ENCODE measurements at places on chromosomes 11 and 22.

- no peak for DNase-seq
Measured at GRCh38 chr22:37309211-37310074, 27.1 kb downstream of the CYTH4 start.

DNA sequence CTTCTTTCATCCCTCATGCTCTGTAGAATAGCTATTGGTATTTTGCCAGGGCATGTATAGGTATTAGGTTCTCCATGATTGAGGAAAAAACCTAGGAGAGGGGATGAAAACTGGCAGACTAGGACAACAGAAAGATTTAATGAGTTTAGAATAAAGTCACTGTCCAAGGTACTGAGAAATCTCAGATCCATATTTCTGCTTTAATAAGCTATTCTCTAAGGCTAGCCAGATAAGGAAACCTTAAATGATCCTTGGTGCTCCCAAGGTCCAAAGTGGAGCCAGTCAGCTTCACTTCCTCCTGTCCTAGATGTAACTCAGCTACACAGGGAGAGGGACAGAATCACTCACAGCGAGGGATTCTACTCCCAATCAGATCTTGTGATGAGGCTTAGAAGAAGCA is 13.7 kb upstream of the CSNK2A3 start:
- DNase-seq, result no peak

GRCh38 chr11:133984828-133985227 is 28.1 kb upstream of the IGSF9B start:
- no peak for DNase-seq

GRCh38 chr22:19495562-19496323 is 16.0 kb downstream of the CDC45 start:
- DNase-seq, result no peak

DNA sequence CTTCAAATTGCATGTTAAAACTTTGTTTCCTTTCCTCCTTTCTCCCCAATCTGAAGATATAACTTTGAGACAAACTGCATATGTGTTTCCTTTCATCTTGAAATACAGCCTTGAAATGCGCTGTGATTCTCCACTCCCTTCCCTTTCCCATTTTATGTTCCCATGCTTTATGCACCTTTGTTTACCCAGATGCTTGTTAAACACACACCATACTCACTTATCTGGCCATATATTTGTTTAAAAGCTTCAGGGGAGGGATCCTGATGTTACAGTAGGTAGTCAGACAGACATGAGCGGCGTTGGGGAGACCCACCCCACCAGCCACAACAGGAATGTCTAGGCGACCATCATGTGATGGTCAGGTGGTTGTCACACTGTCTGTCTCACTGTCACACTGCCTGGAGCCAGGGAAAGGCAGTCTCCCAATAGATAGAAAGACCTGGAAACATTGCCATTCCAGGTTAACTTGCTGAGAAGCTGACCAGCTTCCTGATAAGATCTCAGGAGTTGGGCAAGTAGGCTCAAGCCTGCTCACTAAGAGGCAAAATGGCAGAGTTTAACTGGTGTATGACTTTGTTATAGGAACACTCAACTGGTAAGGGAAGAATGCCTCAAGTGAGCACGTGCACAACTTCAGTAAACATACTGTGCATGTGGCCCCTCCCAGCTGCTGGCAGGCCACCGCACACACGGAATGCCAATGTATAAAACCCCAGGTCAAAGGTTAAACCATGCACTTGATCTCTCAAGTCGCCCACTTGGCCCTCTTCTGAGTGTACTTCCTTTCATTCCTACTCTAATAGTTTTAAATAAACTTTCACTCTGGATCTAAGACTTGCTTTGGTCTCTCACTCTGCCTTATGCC is 23.5 kb upstream of the MSANTD2 start:
- no peak for DNase-seq

GRCh38 chr11:70433966-70434812 is 35.9 kb downstream of the CTTN start:
- no peak for DNase-seq

DNA sequence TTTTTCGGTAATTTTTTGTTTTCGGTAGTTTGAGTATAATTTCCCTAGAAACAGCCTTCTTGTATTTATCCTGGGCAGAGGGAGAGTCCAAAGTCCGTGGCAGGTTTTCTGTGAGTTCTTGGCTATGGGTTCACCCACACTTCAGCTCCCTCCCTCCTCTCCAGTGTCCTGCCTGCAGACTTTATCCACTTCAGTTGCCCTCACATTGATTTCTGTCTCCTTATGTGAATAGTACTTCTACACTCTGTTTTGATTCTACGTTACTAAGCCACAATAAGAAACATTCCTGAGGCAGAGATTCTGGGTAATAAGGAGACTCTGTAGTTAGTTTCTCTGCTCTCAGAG is 868.6 kb downstream of the METTL15 start:
- no peak for DNase-seq

DNA sequence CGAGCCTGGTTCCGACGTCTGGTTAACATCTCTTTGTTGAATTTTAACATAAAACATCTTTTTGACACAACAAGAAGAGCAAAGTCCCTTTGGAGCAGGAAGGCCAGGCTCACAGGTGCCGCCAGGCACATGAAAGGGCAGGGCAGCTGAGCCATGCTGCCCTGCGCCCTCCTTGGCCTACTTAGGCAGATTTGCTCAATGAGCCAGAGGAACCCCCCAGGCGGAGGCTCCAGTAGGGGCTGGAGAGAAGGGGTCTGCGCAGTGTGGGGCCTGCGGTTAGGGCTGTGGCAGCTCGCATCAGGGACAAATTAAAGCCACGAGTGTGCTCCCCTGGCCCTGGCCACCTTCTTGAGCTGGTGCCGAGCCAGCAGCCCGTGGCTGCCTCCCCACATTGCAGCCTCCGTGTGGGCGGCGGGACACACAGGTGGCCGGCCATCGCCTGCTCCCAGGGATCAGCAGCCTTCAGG is 9.9 kb upstream of the SLC22A12 start:
- no peak for DNase-seq

DNA sequence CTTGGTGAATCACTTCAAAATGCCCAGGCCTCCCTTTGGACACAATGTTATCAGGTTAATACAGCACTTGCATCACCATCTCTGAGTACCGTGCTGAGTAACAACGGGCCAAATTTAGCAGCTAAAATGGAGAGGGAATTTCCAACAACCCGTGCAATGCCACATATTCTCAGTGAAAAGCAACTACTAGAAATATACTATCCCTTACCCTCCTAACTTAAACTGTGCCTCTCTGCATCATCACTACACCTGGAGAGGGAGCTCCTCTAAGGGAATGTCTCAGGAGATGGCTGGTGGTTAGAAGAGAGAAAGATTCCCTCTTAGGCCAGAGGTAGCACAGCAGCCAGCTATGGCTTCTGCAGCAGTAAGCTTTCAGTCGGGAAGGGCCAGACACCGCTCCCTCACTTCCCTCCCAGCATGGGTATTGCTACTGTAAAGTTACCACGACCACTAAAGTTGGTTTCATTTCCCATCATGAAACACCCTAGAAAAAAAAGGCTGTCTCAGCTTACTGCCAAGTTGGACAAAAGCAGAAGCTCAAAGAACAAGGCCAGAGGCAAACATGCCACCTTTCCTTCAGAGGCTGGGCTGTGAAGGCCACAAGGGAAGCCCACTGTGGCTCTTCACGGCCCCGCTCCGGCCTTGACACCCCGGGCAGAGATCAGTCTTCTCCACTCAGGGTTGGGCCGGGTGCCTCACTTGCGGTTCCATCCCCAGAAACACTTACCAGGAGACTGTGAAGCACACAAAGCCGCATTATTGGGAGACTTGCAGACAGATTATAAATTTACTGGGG is 3.9 kb downstream of the MAML2 start:
- DNase-seq, result no peak

DNA sequence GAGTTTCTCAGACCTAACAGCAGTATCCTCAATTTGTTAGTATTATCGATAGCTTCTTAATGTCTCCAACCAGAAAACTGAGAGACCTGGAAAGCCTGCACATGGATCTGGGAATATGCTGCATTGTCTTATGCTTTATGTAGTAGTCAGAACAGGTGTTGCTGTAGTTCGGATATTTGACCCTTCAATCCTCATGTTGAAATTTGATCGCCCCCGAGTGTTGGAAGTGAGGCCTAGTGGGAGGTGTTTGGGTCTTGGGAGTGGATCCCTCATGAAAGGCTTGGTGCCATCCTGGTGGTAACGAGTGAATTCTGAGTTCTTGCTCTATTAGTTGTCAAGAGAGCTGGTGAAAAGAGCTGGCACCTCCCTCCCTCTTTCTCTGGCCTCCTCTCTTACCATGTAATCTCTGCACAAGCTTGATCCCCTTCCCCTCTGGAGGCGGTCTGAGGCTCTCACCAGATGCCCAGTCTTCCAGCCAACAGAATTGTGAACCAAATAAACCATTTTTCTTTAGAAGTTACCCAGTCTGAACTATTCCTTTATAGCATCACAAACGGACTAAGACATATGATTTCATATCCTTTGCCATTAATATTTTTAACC is 227.1 kb downstream of the DDX10 start:
- DNase-seq, result no peak

GRCh38 chr22:22391543-22391942 is 117.0 kb downstream of the ZNF280B start:
- DNase-seq, result no peak

GRCh38 chr22:29078036-29078868 is 5.4 kb downstream of the KREMEN1 start:
- no peak for DNase-seq

DNA sequence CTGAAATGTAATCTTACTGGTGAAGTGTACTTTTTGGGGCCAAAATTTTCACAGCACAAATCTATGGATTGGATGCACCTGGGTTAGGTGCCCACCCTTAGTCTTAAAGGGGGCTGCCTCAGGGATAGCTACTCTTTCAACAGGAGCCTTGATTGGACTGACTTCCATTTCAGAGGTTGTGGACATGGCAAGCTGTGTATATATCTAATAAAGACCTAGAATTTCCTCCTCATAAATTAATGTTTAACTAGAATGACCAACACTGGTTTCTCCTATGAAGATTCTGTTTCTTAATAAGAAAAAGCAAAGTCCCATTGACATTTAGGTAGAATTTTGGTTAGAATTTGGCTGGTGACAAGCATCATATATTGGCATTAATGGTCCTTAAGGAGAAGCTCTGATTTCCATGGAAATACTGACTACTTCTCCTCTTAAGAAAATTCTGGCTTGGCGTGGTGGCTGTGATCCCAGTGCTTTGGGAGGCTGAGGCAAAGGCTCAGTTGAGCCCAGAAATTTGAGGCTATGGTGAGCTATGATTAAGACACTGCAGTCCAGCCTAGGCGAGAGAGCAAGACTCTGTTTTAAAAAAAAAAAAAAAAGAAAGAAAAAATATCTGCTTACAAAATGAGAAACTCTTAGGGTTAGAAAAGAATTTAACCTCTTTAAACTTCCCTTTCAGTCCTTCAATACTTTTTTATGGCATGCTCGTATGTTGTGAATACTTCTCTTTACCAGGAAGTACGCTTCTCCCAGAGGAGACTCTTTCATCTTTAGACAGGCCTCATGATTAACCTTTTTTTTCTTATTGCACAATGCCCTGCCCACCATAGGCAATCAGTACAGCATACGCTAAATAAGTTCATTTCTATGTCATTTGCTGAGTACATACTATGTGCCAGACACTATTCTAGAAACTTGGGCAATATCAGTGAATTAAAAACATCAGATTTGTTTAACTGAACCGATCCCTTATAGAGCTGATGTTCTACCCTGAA is 77.2 kb downstream of the PRR5L start:
- no peak for DNase-seq

GRCh38 chr22:23155831-23156230 is 10.6 kb downstream of the RAB36 start:
- no peak for DNase-seq

DNA sequence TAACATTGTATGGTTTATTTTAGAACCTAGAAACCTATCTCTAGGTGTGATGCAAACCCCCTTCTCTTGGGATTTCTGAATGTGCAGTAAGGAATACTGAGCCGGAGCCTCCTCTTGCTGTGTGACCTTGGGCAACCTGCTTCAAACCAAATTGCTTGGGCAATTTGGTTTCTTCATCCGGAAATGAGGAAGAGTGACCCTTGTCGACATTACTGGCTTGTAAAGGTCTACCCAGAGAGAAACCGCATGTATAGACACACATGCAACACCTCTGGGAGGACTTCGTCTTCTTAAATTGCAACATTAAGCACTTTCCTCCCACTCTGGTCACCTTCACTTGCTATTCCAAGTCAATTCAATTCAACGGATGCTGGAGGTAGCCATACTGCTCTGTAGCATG is 19.6 kb upstream of the TP53I11 start:
- no peak for DNase-seq

- peak; percentile 22 for DNase-seq
Measured at GRCh38 chr11:129881570-129882170, 13.7 kb downstream of the NFRKB start.

- no peak for DNase-seq
Measured at GRCh38 chr22:17381192-17381913, 12.1 kb downstream of the CECR2 start.

DNA sequence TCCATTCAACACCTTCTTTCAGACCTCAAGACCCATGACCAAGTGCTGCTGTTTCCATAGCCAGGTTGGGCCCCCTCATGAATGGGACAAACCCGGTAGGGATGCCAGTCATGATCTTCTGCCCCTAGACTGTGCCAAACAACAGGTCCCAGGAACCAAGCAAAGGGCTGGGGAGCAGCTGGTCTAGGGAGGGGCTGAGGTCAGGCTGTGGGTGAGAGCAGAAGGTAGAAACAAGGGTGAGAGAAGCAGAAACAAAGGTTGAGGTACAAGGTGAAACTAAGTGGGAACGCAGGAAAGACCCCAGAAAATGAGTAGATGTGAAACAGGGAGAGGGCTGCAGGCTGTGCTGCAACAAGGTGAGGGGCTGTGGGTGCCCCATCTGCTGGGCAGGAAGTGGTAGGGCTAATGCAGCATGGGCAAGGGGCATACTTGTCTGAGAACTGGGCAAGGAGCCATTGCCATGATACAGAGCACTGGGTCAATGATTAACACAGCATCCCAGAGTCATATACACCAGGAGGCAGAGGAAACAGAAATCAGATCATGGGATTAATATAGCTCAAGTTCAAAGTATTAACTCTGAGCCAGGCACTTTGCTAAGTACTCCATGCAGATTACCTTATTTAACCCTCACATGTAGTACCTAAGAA is 45.9 kb downstream of the SLC1A2 start:
- no peak for DNase-seq

DNA sequence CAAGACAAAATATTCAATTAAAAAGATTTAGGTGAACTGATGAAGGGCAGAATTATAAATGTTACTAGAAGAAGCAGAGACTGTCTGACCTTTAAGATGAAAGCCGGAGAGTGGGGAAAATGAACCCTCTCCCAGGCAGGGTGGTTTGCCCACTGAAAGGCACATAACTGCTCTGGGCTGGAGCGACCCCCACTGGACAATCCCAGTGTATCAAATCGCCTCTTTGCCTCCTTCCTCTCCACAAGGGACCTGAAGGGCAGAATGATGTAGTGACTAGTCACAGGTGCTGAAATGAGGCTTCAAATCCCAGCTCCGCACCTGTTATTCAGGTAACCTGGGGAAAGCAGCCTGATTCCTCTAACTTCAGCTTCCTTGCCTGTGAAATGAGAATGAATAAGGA is 69.0 kb downstream of the EFCAB6 start:
- DNase-seq, result no peak

GRCh38 chr11:46049325-46049897 is 71.8 kb downstream of the PHF21A start:
- DNase-seq, result no peak

- no peak for DNase-seq
Measured at GRCh38 chr11:113604186-113604585, 101.9 kb downstream of the TMPRSS5 start.

All from progenitor cell of endocrine pancreas (in vitro differentiated cells).